ENCODE measurements at places on chromosomes 1 and 21.

DNA sequence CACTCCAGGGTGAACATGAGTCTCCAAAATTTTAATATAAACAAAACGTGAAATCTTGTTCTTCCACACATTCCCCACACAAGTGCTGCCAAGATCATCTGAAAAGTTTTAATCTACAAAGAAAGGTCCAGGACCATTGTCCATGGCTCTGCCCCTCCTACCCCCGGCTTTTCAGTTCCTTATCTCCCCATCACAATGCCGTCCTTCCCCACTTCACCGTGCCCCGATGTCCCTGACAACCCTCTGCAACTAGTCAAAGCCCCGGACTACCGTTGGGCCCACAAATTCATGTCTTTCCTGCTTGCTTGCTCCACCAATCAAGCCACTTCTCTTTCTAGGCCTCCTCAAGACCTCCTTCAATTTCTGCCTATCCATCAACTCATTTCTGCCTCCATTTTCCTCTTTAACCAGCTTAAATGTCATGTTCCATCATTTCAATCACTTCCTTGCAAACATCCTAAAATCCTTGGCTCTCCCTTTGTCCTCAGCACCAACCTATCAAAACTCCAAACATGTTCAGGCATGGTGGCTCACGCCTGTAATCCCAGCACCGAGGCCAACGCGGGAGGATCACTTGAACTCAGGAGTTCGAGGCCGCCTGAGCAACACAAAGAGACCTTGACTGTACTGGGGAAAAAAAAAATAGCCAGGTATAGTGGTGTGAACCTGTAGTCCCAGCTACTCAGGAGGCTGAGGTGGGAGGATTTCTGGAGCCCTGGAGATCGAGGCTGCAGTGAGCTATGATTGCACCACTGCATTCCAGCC, 14.0 kb upstream of the BMP8B start:
- no peak for DNase-seq

DNA sequence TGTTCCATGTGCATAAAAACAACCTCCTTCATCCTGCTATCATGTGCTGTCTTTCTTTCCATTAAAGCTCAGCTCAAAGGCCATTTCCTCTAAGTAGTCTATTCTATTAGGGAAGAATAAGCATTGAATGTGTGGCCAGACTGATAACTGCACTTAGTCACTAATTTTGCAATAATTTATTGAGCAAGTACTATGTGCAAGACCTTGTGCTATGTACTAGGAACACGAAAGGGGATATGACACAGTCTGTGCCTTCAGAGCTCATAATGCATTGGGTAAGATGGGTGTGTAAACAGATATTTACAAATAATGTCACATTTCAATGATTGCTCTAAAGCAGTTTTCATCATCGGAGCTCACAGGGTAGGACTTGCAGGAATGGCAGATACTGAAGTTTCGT, 54.2 kb downstream of the NMNAT2 start:
- DNase-seq: peak; percentile 11

DNA sequence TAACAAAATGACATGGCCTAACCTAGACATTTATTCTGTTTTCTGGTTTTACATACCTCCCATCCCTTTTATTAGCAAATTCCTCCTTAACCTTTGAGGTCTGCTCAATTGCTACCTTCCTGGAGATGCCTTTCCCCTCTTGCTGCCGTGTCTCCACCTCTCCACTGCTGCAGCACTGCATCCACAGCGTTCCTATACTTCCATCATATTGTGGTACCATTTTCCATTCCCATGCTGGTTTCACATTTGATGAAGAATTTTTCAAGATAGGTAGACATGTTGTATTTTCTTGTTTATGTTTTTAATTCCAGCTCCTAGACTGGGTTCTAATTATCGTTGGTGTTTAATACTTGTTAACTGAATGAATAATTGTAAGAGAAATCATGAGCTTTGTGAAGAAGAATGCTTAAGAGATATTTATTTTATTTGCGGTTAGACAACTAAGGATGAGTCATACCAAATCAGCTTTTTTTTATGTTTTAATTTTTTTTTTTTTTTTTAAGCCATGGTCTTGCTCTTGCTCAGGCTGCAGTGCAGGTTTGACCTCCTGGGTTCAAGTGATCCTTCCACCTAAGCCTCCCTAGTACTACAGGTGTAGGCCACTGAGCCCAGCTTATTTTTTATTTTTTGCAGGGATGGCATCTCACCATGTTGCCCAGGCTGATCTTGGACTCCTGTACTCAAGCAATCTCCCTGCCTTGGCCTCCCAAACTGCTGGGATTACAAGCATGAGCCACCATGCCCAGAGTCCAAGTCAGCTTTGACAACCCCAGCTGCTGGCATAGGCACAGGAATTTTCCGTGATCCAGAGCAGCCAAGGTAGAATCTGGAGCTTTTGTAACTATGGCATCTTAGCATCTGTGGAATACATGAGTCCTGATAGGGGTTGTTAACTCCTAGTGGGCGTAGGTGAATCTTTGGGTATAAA, 44.0 kb downstream of the ATP6V1G3 start:
- no peak for DNase-seq

DNA sequence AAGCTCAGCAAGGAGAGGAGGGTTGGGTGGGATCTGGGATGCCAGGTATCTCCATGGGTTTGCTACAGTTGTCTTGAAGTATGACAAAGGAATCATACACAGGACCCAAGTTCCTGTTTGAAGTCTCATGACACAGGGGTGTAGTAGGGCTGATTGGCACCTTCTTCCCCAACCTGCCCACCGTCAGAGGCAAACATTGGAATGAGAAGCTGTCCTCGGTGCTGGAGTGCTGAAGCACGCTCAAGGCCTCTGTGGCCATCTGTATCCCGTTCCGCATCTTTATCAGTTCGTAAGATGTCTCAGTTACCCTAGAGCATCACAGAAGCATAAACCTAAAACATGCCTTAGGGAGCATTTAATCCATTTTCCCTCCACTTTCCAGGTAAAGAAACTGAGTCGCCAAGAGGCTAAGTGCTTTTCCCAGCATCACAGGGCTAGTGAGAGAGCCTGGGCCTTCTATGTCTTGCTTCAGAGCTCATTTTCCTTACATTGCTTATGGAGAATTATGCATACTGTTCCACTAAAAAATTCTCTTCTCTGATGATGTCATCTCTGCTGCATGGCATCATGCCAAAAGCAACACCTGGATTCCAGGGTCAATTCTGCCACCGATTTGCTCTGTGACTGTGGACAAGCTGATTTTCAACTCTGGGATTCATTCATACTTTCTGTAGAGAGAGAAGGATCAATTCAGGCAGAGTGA, 34.2 kb downstream of the VWA5B1 start:
- DNase-seq: no peak

- DNase-seq: no peak
Observed at GRCh38 chr1:89732643-89733222, 88.1 kb upstream of the LRRC8D start.

DNA sequence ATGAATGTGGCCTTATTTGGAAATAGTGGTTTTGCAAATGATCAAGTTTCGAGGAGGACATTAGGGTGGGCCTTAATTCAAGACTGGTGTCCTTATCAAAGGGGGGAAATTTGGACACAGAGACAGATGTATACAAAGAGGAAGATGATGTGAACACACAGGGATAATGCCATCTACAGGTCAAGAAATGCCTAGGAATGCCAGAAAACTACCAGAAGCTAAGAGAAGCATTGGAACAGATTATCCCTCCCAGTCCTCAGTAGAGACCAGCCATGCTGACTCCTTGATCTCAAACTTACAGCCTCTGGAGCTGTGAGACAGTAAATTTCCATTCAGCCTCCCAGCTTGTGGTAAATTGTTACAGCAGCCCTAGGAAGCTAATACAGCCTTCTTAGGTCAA, 151.4 kb downstream of the PTGER3 start:
- no peak for DNase-seq

DNA sequence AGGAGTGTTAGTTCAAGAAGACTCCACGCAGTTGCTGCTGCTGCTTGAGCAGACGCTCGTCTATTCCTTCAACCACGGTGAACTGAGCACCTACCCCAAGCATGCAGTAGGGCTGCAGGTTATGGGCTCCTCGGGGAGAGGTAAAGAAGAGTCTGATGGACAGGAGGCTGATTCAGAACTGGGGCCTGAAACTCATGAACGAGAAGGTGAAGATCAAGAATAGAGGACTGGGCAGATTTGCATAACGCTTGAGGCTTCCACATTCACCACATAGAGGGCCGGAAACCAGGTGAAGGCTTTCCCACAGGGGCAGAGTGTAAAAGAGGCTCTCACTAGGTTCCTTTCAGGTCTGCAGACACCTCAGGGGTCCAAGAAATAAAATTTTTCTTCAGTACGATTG, 9.1 kb downstream of the ABCA4 start:
- DNase-seq: no peak

- peak; percentile 50 for DNase-seq
Observed at GRCh38 chr1:98172022-98172421, 251.2 kb upstream of the DPYD start.
